ENCODE measurements at places on chromosomes 2 and 18.

GRCh38 chr2:127485051-127485693, 41.1 kb downstream of the IWS1 start:
- no peak for DNase-seq

DNA sequence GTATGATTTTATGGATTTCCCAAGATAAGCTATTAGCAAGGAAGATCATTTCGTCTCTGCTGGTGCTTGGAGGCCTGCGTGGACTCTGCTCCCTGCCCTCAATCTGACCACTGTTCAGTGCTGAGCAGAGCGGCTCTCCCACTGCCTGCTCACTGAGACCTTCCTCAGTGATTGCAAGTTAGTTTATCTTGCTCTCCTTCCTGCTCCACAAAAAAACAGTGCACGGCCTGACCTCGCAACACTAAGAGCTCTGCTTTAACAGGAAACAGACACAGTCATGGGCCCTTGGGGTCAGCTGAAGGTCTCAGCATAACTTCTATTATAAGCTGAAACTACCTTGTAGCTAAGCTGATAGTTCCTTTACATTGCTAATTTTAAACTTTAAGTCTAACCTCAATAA, 53.1 kb downstream of the PRELID3A start:
- no peak for DNase-seq

DNA sequence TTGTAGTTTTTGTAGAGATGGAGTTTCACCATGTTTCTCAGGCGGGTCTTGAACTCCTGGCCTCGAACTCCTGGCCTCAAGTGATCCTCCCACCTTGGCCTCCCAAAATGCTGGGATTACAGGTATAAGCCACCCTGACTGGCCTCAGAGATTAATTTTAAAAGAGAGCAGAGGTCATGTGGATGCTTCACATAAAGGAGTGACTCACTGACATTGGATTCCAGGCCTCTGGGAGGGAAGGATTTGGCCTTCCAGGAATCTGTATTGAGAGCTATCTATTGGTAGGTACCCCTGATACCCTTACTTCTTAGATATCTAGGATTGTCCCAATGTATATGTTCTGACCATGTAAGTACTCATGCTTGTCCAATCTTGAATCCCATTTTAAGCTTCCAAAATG, 138.4 kb downstream of the FAM161A start:
- DNase-seq = no peak

GRCh38 chr2:105798595-105798994, 53.9 kb downstream of the NCK2 start:
- DNase-seq = no peak

GRCh38 chr2:103276869-103277268, 515.0 kb downstream of the TMEM182 start:
- no peak for DNase-seq

DNA sequence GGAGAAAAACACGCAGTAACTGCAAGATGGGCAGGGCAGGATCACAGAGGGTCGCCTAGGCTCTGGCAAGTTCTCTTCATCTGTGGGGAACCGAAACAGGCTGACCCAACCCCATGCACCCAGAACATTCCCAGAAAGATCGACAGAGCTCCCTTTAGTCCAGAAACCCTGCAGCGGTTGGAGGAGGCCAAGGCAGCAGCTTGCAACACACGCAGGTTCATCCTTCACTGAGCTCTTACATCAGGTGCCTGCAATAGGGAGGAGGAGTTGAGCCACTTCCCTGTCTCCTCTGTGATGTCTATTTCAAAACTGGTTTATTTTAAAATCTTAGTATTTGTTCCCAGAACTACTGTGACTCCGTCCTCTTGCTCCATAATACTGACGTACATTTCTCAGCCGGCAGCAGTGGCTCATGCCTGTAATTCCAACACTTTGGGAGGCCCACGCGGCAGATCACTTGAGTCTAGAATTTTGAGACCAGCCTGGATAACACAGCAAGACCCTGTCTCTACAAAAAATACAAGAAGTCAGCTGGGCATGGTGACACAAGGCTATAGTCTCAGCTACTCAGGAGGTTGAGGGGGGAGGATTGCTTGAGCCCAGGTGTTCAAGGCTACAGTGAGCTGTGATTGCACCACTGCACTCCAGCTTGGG, 11.5 kb upstream of the SLC11A1 start:
- DNase-seq = no peak

DNA sequence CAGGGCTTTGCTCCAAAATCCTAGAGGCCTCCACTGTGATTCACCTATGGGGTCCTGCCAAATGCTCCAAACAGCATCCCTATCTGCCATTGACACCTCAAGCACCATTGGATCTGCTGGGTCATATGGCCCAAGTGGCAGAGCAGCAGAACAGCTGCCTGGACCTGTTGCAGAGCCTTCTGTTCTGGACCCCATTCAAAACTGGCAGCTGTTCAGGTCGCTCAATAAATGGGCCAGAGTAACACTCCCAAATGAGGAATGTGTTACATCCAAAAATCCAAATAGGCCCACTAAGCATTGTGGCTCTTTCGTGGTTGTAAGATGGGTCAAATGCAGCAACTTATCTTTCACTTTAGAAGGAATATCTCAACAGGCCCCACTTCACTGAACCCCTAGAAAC, 783.6 kb downstream of the DCDC2C start:
- no peak for DNase-seq

GRCh38 chr2:20506201-20506685, 59.4 kb downstream of the RHOB start:
- no peak for DNase-seq

GRCh38 chr2:134738141-134738870, 19.5 kb upstream of the TMEM163 start:
- no peak for DNase-seq

- no peak for DNase-seq
These were observed 941 bp downstream of the ZAP70 start for GRCh38 chr2:97714084-97714949.

DNA sequence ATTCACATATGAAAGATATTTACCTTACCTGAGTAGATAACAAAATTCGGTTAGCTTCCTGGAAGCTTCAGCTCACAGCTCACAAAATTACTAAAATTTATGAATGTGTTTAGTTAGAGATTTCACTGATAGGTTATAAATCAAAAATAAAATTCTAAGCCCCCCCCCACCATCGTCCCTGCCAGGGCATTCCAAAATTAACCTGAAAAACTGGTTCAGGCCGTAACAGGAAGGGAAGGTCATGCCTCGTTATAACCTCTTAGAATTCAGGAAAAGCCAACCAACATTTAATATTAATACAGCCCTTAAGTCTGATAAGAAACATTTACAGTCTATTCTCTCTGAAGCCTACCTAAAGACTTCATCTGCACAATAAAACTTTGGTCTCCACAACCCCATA, 48.9 kb downstream of the COX7A2L start:
- DNase-seq = no peak

DNA sequence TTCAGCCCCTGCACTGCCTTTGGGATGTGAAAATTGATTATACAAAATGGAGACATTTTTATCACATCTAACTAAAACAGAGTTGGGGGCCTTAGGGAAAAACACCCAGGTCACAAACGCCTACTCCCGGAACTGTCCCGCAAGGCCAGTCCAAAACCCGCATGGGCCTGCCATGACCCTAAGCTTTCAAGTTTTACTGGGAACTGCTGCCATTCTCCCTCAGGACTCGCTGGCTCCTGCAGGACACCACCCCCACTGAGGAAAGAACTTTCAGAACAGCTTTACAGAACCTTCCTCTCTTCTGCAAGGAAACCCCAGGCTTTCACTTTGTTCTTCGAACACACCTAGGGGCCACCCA, 320.4 kb upstream of the HS6ST1 start:
- DNase-seq = no peak

GRCh38 chr2:70668911-70669310, 99.1 kb downstream of the ADD2 start:
- no peak for DNase-seq

- no peak for DNase-seq
These were observed 13.4 kb downstream of the NPAS2 start for GRCh38 chr2:100833331-100833730.

- DNase-seq = no peak
These were observed 122.6 kb downstream of the CABLES1 start for GRCh38 chr18:23257686-23258565.

GRCh38 chr18:2602844-2603243, 31.5 kb downstream of the NDC80 start:
- DNase-seq = no peak

GRCh38 chr2:62654423-62654791, 51.1 kb upstream of the EHBP1 start:
- no peak for DNase-seq

DNA sequence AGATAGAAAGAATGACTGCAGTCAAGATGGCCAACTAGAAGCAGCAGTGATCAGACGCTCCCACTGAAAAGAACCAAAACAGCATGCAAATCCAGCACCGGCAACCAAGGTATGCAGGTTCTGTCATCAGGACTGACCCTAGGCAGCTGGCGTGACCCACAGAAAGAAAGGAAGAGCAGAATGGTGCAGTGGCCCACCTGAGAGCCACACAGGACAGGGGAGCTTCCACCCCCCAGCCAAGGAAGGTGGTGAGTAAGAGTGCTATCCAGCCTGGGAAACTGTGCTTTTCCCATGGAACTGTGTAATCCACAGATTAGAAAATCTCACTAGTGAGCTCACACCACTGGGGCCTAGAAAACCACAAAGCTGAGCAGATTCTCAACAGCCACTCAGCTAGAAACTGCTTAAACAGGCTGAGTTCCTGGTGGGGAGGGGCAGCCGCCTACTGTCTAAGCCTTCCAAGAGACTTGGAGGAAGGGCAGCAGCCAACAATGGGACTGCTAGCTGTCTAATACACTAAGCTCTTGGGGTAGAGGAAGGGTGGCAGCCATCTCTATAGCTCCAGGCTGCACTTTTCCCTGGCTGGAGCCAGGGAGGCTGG, 127.9 kb downstream of the EVA1A start:
- DNase-seq = no peak

DNA sequence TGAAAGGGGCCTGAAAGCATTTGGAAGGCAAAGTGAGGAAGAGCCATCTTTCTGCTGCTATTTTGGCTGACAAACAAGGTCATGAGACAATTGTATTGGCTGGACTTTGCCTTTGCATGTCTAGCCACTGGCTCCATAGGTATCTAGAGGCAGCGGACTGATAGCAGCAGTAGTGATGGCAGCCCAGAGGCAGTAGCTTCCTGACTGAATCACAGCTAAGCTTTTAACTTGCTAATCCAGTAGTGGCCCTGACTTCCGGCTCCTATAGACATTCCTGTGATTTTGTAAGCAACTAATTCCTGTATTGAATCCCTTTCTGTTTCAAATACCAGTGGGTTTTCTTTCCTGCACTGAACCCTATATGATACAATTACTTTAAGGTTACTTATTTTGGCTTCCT, 69.8 kb upstream of the PDE1A start:
- no peak for DNase-seq

DNA sequence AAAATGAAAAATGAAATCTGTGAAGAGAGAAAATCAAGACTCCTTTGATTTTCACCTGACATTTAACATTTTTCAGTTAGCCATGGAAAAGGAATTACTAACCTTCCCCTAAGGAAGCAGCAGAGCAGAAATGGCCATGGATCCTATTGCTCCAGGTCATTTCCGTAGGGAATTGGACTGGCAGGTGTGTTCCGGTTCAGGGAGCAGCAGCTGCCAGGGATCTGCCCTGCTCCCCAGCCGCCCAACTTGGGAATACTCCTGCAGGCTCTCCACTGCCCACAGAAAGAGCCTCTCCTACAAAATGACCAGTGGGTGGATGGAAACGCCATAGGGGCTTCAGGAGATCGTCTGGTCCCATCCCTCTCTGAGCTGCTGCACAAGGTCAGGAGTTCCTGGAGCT, 86.0 kb upstream of the MAPK4 start:
- DNase-seq = no peak

DNA sequence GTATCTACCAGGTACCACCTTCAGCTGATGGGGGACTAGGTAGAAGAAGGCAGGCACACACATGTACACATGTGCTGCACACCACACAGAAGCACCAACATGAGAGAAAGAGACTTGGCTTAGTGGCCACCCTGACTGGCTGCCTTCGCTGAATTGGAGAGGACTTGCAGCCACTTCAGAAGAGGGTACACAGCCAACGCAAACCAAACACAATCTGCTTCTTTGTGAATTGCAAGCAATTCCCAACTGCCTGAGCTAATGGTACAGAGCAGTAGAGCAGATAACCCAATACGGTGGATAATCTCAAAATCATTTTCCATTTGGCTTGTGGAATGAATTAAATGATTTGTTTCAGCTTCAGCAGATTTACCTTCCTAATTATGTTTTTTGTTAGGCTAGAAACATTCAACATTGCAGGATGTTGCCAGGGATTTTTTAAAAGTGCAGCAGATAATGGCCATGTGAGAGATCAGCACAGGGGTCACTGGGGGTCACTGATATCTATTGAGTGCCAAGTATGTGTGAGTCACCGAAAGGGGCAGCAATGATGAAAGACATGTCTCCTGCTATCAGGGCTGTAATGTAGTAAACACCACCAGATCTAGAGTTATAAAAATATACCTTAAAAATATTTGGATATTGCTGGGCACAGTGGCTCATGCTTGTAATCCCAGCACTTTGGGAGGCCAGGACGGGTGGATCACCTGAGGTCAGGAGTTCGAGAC, 652.6 kb downstream of the BCL11A start:
- no peak for DNase-seq

- peak; percentile 17 for DNase-seq
These were observed 239.4 kb downstream of the KLHL29 start for GRCh38 chr2:23624378-23624777.

All from stimulated activated CD4-positive, alpha-beta T cell treated with anti-CD3 and anti-CD28 coated beads, Interleukin-1b, Interleukin-23, amount 100 ng/mL, for 24 hours (primary cell).